ENCODE measurements at places on chromosomes 11 and 22.

DNA sequence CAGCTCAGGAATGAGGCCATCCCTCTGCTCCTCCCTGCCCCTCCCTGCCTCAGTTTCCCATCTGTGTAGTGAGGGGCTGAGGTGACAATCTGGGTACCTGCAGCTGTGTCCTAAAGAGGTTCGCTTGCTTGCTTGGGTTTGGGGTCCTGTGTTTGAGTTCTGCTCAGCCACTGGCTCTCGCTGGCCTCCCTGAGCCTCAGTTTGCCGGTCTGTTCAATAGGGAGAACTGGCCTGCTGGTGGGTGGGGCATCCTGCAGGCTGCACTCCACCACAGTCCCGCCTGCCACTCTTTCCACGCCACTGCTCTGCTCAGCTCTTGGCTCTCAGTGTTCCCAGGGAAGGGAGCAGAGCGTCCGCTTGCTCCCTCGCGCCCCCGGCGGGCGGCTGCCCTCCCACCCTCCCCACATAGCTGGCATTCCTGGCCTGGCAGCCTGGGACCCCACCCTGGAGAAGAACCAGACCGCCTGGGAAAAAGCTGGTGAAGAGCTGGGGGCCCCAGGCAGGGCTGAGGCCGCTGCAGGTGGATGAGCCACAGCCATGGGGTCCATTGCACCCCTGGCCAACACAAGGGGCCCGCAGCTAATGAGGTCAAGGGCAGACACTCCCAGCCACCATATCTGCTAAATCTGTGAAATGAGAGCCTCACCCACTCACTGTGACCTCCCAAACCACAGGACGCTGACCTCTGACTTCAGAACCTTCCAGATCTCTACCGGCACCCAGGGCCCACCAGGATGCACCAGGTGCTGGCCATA, 15.1 kb downstream of the WNT7B start:
- DNase-seq = no peak

- no peak for DNase-seq
Measured at GRCh38 chr22:35632935-35633334, 15.3 kb upstream of the APOL6 start.

GRCh38 chr11:125976156-125976555, 30.3 kb downstream of the VSIG10L2 start:
- no peak for DNase-seq

DNA sequence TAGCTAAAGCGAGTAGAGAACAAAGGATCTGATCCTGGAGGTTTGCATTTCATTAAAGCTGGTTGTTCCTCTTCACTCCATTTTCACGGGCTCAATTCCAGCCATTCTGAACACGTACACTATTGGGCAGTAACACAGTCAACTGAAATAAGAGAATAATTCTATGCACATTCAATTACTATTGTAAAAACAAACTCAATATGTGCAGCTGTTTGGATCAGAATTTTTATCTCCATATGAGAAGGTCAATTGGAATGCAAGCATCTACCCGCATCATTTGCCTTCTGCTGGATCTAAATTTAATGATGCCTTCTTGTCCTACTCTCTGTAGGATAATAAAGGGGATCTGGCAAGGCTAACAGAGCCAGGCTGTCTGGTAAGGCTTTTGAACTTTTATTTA, 562.8 kb upstream of the CCDC179 start:
- DNase-seq = no peak

GRCh38 chr11:128259816-128260215, 327.5 kb downstream of the ETS1 start:
- no peak for DNase-seq

GRCh38 chr11:14258221-14258935, 100.6 kb downstream of the RRAS2 start:
- no peak for DNase-seq

DNA sequence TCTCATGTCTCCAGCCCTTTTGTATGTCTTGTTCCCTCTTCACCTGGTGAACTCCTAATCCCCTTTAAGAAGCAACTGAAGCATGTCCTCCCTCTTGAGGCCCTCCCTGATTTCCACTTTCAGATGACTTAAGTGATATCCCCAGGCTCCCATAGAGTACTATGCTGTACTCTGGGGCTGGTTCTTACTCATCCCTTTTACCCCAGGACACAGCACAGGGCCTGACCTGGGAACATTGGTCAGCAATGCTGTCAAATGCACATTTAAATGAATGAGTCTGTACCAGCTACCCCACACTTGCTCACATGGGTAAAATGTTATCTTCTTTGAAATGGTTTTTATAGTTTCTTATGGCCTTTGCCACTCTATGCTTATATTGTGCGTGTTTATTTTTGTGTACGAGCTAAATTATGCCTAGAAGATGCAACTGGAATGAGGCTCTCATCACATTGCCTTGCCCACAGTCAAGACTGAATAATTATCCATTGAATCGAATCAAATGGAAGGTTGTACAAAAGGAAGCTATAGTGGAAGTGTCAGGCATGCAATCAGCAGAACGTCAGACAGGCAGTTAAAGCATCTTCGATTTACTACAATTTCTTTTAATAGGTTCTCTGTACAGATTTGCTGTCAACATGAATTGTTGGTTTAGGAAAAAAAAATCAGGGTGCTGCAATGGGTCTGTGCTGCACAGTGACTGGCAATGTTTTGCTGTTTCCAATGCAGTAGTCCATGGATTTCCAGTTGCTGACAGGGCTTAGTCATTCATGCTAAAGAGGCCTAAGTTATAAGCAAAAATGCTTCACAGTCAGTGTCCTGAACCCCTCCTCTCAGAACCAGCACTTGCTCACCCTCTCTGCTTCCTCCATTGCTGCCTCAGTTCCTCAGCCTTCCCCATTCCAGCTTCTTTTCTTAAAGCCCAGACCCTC, 79.5 kb downstream of the PARVA start:
- no peak for DNase-seq

- no peak for DNase-seq
Measured at GRCh38 chr11:114354076-114354475, 46.2 kb downstream of the C11orf71 start.

GRCh38 chr11:125956391-125957134, 10.7 kb downstream of the VSIG10L2 start:
- DNase-seq = no peak

- no peak for DNase-seq
Measured at GRCh38 chr11:1532014-1532586, 40.0 kb downstream of the DUSP8 start.

DNA sequence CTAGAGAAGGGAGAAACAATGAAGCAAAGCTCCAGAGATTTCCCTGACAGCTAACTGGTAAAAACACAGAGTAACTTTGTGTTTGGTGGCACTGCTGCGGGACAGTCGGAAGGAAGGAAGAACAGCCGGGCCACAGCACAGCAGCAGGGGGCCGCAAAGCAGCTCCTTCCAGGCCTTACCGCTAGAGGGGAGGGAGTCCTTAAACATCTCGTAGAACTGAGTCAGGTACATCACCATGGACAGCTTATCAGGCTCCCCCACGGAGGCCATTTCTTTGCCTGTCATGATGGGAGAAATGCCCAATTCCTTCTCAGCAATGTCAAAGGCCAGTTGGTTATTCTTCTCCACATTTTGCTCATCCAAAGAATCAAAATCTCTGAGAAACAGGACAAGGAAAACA, 114.6 kb upstream of the BID start:
- no peak for DNase-seq

GRCh38 chr11:64831411-64831891, 13.0 kb downstream of the CDC42BPG start:
- no peak for DNase-seq

- no peak for DNase-seq
Measured at GRCh38 chr11:83033972-83034672, 37.6 kb downstream of the RAB30 start.

DNA sequence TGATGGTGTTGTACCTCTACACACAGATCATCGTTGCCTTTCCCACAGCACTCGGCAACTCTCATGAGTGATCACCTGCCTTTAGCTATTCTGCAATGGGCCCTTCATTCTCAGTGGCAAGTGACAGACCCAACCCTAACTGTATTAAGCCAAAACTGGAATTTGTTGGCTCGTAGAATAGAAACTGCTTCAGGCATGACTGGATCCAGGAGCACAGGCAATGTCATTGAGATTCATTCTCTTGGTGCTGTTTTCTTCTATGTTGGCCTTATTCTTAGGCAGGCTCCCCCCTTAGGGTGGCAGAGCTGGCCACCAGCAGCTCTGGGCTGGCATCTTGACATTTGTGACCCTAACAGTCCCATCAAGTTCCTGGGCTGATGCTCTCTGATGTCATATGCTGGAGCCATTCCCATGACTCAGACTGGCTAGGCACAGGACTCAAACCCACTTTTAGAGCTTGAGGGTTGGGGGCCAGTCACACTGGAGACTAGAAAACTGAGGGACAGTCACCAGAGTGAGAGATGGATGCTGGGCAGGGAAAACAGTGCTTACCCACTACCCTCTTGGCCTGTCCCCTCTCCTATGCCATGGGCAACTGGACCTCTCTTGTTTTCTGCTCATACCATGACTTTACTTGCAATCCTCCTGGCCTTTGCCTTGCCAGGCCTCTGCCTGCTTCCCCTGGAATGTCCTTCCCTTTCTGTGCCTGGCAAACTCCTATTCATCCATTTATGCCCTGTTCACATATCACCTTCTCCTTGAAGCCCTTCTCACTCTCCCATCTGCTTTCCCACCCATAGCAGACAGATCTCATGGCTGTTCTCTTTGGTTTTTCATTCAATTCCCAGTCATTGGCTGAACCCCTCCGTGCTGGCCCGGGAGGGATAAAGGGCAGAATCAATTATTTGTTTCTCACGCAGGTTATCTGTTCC, 7.1 kb upstream of the CDC42EP2 start:
- no peak for DNase-seq

DNA sequence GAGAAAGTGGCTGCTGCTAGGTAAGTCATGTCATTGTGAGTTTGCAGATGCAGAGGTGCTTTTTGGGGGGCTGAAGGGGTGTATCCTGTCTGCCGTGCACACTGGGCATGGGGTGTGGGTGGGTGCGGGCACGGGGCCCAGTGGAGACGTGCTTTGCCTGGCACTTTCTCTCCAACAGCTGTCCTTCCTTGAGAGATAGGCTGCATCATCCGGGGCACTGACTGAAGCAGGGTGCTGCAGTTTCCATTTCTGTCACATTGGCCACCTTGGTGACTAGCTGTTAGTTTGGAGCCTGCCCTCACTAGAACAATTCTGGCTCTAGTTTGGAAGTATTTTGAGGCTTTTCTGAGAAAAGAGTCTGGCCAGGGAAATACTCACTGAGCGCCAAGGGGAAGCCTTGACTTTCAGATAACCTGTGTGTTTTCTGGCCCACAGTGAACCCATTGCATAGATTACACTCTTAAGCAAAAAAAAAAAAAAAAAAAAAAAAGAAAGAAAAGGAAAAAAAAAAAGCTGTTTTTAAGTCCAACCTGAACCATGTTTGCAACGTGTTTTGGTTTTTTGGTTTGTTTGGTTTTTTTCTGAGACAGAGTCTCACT, 219.2 kb downstream of the NAV2 start:
- no peak for DNase-seq

DNA sequence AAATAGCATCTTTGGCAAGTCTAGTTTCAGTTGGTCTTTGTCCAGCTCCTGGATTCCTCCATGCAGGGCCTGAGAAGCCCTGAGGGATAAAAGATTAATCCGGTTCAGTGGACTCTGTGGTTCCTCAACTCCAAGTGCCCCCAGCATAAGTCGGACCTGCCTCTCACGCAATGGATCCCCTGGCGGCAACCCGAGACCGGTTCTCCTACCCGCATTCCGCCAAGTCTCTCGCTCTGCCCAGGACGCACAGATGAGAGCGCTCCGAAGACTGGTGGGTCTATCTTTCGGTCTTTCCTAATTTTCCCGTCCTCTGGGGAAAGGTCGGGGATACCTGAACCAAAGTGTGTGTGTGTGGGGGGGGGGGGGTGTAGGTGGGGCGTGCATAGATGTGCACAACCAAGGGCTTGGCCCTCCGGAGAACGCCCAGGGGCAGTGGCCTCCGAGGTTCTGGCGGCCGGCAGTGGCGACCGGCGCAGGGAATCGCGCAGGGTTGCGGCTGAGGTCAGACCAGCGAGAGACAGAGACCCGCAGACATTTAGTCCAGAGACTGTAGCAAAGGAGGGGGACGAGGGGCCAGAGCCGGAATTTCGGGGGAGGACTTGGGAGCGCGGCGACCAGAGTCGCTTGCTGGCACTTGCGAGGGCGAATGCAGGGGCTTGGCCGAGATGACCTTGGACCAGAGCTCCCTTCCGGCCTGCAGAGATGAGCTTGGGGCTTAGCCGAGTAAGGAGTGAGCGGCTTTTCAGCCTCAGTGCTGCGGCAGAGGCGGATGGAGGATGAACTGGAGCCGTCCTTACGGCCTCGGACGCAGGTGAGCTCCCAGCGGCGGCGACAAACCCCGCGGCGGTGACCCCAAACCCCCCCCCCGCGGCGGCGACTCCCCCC, 712 bp upstream of the SLC2A11 start:
- no peak for DNase-seq

- DNase-seq = no peak
Measured at GRCh38 chr11:130212431-130212961, 52.9 kb downstream of the ST14 start.

DNA sequence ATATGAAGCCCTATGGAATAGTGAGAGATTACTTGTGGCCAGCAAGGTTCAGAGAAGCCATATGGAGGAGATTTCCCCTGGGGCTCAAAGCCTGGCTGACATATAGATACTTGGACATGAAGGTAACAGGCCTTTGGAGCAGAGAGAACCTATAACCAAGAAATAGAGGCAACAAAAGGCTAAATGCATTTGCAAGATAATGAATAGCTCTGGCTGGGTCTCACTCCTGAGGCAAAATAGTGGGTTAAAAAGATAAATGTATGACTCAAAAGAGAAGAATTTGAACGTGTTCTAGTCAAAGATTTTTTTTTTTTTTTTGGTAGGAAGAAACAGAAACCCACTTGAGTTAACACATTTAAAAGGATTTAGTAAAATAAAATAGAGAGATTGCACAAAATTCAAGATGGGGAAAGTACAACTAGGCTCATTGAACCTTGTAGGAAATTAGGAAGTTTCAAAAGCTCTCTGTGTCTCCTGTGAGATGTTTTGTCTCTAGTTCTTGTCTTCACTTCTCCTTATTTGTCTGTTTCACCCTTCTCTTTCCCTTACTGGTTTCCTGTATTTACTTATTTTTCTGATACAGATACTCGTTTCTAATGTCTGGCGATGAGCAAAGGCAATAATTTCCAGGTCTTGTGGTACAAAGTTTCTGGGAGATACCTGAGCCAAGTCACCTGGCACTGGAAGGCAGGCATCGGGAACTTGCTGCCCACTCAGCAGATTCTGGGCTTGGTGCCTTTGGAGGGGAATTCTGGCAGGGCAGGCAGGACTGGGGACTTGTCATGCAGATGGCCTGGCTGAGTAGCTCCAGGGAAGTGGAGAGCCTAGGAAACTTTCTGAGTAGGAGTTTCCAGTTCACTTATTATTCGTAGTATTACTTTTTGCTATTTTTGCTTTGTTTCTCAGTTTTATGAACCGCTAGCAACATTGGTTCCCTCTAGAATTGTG, 49.2 kb upstream of the SESN3 start:
- no peak for DNase-seq

- no peak for DNase-seq
Measured at GRCh38 chr11:6228520-6228919, 5.9 kb downstream of the FHIP1B start.
